ENCODE measurements at places on chromosomes 5 and 9.

- DNase-seq = no peak
Observed at GRCh38 chr9:98502976-98503325, 205.8 kb downstream of the GABBR2 start.

DNA sequence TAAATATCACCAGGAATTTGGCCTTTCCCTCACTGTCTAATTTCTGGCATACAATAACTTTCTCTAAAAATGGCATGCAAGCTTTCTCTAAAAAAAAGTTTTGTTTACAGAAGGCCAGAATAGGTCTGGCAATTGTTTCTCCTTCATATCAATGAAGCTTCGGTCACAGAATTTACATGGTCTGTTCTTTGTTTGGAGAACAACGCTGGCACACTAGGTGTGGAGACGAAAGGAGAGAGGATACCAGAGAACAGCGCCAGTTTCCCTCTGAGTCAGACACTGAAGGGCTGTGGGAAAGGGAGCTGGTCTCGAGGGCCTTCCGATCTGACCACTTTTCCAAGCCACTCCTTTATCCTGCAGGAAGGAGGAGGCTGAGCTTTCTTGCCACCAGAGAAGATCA, 60.1 kb upstream of the ITGA1 start:
- no peak for DNase-seq

GRCh38 chr5:17180330-17180843, 37.0 kb upstream of the BASP1 start:
- no peak for DNase-seq

DNA sequence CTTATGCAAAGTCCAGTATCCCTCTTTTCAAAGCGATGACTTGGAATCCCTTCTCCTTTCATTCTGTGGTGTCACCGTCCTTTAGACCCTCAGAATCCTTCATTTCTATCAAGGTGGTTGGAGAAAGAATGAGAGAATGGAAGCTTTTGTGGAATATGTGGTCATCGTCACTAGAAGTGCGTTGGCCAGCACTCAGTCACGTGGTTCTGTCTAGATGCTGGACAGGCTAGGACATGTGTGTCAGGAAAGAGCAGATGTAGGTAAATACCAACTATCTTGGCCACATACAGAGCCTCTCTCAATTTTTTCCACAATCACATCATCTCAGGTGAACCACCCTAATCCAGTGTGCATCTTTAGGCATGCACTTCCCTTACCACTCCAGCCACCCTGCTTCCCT, 206.0 kb downstream of the ARRDC3 start:
- DNase-seq = no peak

DNA sequence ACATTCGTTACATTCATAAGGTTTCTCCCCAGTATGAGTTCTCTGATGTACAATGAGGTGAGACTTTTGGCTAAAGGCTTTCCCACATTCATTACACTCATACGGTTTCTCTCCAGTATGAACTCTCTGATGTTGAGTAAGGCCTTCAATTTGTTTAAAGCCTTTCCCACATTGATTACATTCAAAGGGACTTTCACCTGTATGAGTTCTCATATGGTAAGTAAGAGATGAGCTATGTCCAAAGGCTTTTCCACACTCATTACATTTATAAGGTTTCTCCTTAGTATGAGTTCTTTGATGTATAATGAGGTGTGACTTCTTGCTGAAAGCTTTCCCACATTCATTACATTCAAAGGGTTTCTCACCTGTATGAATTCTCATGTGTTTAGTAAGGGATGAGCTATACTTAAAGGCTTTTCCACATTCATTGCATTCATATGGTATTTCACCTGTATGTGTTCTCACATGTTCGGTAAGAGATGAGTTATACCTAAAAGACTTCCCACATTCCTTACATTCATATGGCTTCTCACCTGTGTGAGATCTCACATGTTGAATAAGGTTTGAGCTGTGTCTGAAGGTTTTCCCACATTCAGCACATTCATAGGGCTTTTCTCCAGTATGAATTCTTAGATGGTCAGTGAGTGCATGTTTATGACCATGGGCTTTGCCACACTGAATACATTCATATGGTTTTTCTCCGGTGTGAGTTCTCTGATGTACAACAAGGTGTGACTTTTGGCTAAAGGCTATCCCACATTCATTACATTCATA, 13.5 kb downstream of the ZFP37 start:
- no peak for DNase-seq

GRCh38 chr5:108747111-108747773, 455 bp upstream of the FER start:
- no peak for DNase-seq

DNA sequence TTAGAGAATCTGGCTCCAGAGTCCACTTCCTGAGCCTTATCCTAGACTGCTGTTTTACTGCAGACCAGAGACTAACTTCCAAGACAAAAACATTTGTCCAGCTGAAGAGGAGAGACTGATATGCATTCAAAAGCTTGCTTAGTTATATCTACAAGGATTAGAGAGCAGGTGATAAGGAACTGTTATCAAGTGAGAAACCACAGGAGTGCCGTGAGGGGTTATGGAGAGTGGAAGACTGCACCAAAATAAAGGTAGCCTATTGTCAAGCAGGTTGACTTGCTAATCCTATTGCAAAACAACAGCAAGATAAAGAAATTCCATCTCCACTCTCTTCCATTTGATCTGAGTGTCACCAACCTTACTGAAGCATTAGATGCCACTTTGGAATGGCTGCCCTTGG, 139.1 kb downstream of the SCAMP1 start:
- DNase-seq = no peak
